Femur (tissue), 1 donor: ENCODE measurements at places on chromosomes 2 and 18.

DNA sequence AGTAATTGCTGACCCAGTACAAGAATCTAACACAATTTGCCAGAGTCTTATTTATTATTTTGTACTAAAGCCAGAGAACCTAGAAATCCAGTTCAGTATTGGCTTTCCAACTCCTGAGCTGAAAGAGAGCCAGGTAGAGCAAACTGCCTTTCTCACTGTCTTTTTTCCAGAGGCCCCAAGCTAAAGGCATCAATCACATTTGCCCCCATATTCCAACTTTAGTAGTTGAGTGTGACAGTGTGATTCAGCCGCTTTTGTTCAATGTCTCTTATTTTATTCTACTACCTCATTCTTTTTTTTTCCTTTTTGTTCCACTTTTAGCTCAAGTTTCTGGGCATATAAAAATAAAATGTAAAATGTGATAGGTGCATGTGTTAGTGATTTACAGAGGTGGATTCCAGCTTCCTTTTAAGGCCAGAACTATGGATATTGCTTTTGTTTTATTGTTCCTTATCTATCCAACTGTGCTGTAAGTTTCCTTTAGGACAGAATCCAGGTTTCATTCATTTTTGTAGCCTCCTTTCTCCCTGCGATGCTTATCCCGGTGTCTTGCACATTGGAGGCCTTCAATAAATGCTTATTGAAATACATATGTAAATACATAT, 153.0 kb downstream of the ZEB2 start:
- DNase-seq = peak; percentile 27

GRCh38 chr18:74820160-74820780, 222.6 kb downstream of the ZNF407 start:
- DNase-seq = no peak

DNA sequence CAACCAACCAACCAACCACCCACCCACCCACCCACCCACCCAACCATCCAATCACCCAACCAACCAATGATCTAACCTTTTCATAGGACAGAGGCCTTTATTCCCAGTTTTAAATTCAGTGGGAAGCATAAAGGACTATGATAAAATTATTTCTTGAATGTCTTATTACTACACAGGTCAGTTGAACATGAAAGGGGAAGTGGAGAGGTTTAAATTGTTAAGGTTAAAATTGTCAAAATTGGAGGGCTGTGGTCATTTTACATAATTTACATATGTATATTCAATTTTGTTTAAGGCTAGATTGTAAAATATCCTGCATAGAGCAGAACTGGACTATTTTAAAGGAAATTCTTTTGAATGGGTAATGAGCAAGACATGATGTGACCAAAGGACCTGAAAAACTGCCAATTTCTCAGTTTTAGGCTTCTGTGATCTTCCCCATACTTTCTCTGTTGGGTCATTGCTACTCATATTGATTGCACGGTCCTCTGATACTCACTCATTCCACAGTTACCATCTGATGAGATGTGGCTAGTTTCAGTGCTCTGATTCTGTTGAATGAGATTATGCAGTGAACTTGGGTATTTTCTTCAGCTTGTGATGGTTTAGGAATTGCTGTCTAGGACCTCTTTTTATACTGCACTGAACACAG, 127.4 kb downstream of the PLCL1 start:
- no peak for DNase-seq

- DNase-seq = peak; percentile 38
Measured at GRCh38 chr18:36309436-36310391, 12.2 kb downstream of the FHOD3 start.

DNA sequence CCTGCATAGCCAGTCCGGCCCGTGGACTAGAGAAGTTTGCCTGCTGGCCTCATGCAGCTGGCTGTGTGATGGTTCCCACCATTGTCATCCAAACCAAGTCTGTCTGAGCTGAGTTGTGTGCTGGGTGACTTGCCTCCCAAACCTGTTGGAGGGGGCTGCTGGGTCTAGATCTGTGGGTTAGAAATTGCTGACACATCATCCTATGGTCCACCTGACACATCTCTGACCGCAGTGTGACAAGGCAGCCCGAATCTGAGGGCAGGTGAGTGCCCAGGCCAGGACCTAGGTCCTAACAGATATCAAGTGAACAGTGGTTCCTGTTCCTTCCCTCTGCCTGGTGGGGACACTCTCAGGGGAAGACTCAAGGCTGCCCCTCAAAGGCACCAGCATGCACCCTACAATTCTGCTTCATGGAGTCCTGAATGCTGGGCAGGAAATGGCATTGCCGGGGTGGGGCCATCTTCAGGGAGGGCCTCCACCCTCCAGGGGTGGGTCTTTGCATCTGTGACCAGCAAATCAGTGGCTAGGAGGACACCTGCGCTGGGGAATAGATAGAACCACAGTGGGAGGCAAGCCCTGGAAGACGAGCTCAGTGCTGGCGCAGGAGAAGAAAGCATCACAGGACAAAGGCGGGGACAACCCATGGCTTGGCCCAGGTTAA, 117.9 kb upstream of the ID2 start:
- peak; percentile 5 for DNase-seq

DNA sequence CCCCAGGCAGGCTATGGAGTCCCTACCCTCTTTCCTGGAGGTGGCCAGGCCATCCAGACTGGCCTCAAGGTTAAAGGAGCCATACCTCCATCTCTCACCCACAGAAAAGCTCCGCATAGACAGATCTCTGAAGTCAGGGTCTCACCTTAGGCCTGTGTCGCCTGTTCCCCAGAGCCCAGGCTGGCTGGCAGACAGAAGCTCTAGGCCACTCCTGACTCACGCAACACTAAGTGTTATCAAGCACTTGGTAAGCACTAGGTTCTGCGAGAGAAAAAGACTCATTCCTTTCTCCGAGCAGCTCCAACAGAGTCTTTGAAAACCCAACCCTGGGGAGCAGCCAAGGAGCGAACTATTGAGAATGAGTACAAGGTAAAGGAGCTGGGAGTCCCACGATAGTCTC, 6.1 kb downstream of the SMAD7 start:
- DNase-seq = no peak

GRCh38 chr2:237913193-237913917, 53.5 kb upstream of the UBE2F start:
- no peak for DNase-seq

DNA sequence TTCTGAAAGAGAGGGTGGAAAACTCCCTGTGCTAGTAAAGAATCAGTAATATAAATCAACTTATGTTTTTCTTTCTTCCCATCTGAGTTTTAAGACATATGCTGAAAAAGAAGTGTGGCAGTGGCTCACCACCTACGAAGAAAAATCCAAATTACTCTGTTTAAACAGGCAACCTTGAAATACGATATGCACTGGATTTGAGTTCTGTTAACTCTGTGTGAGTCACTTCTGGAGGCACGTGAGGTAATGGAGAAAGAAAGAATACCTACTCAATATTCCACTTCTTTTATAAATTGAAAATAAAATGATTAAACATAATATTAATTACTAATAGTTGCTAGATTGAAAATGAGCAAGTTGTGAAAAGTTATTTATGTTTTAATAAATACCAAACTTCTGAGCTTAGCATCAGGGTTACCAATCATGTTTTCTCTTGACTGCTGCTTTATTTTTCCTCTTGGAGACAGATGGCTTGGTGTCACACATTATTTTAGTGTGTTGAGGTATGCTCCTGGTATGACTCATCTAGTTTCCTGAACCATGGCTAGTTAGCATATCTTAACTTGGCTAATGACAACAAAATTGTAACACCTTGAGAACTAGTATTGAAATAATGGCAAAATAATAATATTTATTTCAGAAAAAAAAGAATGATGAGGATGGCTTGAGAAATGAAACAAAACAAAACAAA, 1705.5 kb upstream of the PIK3C3 start:
- no peak for DNase-seq

DNA sequence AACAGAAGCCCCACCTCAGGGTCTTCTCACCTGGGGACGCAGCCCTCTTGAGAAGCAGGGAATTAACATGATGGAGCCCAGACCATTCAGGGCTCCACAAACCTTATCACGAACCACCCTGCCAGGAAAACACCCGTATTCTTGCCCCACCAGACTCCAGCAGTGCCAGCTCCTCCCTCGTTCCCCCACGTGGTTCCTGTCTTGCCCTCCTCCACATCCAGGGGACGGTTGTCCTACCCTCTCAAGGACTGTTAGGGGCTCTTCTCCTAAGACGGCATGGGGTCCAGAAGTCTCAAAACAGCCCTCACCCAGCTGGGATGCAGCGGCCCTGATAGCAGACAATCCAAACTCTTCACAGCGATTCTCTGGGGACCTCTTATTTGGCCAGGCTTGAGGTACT, 372.2 kb upstream of the HS6ST1 start:
- no peak for DNase-seq

DNA sequence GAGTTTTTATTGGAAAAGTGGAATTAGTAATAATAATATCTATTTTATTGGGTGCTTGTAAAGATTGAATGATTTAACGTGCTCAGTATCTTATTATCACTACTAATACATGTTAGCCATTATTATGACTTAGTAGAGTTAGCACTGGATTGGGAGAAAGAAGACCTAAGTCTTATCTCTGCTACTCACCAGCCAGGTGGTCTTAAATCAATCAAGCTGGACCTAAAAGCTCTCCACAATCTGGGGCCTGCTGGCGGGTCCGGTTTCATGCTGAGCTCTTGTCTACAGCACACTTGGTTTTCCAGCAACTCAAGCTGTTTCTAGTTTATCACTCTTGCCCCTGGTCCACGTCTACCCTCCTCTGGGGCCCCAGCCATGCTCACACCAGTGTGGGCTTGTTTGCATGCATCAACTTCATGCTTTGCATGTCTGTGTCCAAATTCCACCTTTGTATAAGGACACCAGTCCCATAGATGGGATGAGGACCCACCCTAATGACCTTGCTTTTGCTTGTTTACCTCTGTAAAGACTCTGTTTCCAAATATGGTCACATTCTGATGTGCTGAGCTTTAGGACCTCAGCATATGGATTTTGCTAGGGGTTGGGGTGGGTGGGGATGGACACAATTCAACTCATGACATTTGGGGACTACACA, 363.1 kb downstream of the LPIN1 start:
- no peak for DNase-seq

- DNase-seq = no peak
Measured at GRCh38 chr2:239393388-239393940, 7.4 kb downstream of the HDAC4 start.

- DNase-seq = no peak
Measured at GRCh38 chr2:237289139-237289538, 124.8 kb downstream of the COL6A3 start.

DNA sequence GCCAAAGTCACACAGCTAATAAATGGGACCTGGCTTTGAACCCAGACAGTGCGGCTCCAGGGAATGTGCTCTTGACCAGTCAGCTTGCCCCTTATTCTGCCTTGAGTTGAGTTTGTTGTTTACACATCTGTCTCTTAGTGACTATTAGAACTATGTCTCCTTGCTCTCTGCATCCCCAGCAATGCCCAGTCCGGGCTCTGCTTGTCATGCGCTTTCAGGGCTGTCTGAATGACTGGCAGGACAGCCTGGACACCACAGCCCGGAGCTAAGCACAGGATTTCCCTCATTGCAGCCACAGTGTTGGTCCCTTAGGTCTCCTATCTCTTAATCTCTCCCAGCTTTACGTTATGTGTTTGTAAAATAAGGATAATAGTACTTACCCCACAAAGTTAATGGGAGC, 246.4 kb upstream of the RAB12 start:
- no peak for DNase-seq

DNA sequence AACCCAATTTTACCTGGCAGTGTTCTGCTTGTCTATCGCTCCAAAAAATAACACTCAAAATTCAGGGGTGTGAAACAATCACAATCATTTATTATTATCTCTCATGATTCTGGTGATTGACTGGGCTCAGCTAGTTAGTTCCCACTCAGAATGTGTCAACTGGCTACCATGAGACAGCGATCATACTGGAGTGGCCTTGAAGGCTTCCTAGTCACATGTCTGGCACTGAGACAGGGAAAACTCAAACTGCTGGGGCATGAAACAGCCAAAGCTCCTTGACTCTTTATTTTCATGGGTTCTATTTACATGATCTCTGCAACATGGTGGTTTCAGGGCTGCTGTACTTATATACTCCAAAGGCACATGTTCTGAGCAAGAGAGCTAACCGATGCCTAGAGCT, 6.2 kb upstream of the ANXA4 start:
- no peak for DNase-seq
